ENCODE measurements at places on chromosomes 1 and 21. TPM values are rescaled to one million over a fixed set of nuclear protein-coding genes. Genes with fewer than 3 reads are reported as not detected.

Gene BGLAP
- not detected for total RNA-seq

Gene PRAMEF8
- total RNA-seq, result not detected

Gene NHLH1
- not detected for total RNA-seq

Gene KRTAP22-2
- total RNA-seq, result not detected

Gene PTAFR
- total RNA-seq, result under 0.01 TPM

Gene CGN
- not detected for total RNA-seq

Gene AKNAD1
- 1.6 TPM for total RNA-seq

Gene AVPR1B
- not detected for total RNA-seq

Gene OR2AK2
- total RNA-seq, result not detected

Gene TNFRSF1B
- total RNA-seq, result 25.9 TPM

Gene CRP
- total RNA-seq, result not detected

Gene CD164L2
- not detected for total RNA-seq

Measured in fibroblast of villous mesenchyme (primary cell).